ENCODE measurements at places on chromosomes 12 and 14.
A peak's percentile ranks its signal among the peaks of the same experiment; 100 is the strongest.

- no peak for DNase-seq
These were observed 211.6 kb downstream of the SLC6A15 start for GRCh38 chr12:84701041-84701440.

GRCh38 chr14:103522649-103523574 lies at the start of gene CKB:
Gene CKB (minus strand): TSS chr14:103522830. CDS start chr14:103522493, 337 bp downstream.
- DNase-seq = no peak

- DNase-seq = peak; percentile 68
These were observed 113.5 kb upstream of the VASH1 start for GRCh38 chr14:76647697-76648298.

GRCh38 chr12:16324272-16324671 lies 23.2 kb upstream of the MGST1 start:
- DNase-seq = no peak

GRCh38 chr12:116919247-116919661 lies 8.5 kb downstream of the FBXW8 start:
- peak; percentile 94 for DNase-seq

DNA sequence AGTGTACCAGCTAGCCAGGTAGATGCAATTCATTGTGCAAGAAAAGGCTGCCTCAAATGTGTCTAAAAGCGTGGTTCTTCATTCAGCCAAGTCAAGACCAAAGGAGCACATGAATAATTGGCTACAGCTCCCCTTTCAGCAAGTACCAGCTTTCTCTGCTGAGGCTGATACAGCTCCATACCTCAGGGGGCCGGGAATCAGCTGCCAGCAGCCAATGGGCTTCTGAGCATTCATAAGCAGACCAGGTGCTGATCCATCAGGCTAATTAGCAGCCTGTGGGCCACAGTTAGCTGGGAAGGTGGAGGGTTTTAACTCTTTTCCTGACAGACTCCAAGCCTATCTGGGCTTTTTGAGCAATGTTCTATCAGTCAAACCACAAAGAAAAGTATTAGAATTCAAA lies 264.7 kb downstream of the APAF1 start:
- no peak for DNase-seq

DNA sequence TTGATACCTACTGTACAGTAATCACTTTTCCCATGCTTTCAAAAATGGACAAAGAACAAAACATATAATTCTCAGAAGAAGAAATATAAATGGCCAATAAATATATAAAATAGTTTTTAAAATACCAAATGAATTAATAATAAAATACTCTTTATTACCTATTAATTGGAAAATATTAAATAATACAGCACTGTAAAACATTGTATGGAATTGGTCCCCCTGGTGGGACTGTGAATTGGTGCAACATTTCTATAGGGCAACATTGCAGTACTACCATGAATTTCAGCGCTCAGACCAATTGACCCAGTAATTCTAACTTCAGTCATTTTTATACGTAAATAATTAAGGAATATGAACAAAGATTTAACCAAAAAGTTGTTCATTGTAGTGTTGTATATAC lies 162.6 kb downstream of the PELI2 start:
- no peak for DNase-seq
